ENCODE measurements at places on chromosomes 2 and 18.

GRCh38 chr2:40584432-40584831 is 132.5 kb upstream of the SLC8A1 start:
- DNase-seq = no peak

DNA sequence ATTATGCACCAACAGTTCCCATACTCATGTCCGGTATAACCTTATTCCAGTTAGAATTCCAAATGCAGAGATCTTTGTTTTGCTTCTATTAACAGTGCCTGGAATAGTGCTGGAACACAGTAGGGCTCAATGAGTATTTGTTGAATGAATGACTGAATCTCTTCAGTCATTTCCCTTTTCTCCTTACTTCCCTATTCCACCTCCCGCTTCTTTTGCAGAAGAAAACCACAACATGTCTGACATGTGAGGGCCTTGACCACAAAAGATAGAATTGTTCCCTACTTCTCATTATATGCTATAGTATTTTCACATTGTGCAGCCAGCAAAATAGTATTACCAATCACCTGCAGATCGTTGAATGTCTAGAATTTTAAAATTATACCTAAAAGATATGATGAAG is 19.5 kb upstream of the HNRNPLL start:
- no peak for DNase-seq

GRCh38 chr18:59177485-59177884 is 37.8 kb downstream of the SEC11C start:
- DNase-seq = no peak

DNA sequence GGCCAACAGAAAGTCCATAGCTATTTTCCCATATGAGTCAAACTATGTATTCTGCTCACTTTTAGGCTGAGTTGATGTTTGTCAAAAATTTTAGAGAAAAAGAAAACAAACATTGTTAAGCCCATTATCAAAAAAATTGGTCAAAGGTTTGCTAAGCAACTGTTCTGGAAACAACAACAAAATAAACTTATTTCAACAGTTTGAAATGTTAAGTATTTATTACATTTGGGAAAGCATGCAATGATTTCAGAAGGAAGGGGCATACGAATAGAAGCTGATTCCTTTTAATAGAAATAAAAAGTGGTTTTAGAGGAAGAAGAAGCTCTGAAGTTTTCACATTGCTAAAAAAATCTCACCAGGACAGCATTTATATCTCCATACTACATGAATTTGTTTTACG is 1837.5 kb upstream of the CELF4 start:
- DNase-seq = no peak

DNA sequence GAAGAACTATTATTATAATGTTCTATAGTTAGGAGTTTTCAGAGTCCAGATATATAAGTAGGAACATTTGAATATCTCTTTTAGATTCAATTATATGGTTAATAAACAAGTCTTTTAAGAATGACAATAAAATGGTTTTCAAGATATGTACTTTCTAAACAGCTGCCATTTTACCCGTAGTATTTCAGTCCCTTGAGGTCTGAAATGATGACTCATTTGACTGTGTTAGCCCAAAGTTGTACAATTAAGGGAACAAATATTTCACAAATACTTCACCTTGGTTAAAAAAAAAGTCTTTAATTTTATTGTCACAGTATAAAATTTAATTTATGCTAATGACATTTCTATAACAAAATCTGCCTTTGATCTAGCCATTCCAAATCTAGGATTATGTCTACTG is 91.6 kb upstream of the TANK start:
- no peak for DNase-seq

GRCh38 chr2:204313256-204313655 is 232.0 kb upstream of the PARD3B start:
- no peak for DNase-seq

- no peak for DNase-seq
These were observed 902.8 kb downstream of the DSC3 start for GRCh38 chr18:30139631-30140287.

GRCh38 chr2:5465859-5466258 is 226.3 kb upstream of the SOX11 start:
- no peak for DNase-seq

GRCh38 chr2:8882094-8882493 is 44.7 kb upstream of the KIDINS220 start:
- no peak for DNase-seq

- DNase-seq = no peak
These were observed 126.4 kb downstream of the MAP4K4 start for GRCh38 chr2:101823859-101824258.

GRCh38 chr2:19649785-19650380 is 251.9 kb downstream of the TTC32 start:
- DNase-seq = no peak

DNA sequence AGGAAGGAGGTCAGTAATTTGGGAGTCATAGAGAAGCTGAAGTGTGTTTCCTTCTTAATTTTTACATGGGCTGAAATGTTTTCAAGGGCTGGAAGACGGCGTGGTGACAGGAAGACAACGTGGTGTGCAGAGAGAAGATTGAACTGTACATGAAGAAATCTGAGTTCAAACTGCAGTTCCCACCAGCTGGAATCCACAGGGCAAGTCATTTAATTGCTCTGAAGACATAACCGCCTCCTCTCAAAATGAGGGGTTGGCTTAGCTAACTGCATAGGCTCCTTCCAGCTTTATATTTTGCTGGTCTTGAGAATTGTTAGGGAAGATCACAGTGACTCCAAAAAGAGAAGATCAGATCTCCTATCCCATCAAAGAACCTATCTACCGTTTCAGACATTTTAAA is 103.9 kb downstream of the SLC8A1 start:
- no peak for DNase-seq

DNA sequence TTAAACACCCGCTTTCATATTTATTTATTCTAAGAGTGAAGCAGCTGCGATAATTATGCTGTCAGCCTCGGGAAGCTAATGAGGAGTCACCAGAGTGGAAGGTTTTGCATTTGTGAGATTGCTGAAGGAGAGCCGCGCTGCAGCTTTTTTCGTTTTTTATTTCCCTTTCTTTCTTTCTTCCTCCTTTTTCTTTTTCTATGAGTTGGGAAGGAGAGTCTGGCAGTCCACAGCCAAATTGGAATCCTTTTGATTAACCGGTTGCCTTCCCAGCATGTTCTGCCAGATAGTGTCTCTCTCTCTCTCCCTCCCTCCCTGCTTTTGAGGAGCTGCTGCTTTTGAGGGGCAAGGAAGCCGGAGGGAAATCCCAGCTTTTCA is 82.1 kb downstream of the CDK15 start:
- DNase-seq = no peak

DNA sequence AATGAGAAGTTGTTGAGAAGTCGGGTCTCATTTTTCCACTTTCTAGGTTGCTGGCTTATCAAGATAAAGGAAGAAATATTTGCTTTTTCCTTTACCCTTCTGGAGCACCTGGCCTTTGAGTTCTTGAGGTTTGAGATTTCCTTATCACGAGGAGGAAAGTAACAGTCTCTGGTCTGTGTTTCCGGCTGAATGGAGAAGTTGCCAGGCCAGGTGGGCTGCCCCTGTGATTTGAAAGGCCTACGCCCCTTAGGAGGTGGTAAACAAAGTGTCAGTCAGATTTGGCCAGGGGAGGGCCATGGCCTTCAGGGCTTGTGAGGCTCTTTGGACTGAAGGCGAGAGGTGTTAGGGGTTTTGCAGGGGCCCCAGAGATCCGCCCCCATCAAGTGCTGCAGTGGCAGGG is 156.7 kb upstream of the HAAO start:
- no peak for DNase-seq

DNA sequence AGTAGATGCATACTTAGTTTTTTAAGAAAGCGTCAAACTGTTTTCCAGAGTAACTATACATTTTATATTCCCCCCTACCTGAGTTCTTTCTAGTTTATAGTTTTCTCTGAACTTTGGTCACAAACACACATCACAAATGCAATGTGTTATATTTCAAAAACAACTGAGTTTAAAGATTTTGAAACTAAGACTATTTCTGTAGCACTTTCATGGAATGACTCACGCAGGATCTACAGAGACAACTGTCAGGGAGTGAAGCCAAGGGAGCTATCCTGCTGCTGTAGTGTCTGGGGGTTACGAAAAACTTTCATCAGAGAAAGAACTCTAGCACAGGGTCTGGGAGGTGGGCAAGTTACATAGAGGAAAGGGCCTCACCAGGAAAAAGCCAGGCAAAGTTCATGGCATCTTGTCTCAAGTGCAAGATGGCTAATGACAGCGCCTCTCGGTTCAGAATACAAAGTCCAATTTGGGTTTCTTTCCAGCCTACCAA is 66.8 kb downstream of the UXS1 start:
- DNase-seq = no peak

DNA sequence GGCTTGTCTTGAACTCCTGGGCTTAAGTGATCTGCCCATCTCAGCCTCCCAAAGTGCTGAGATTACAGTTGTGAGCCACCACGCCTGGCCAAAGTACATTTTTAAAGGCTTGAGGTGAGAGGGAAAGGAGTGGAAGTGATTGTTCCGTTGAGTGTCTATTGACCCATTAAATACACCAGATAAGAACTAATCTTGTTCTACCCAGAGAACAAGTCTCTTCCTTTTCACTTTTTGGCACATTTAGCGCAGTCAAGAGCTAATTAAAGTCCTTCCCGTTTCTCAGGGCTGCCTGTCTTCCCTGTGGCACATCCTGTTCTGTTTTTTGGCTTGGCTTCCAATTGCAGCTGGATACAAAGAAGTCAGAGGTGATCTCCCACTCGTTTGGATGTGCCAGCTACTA is 172.3 kb downstream of the ALPK2 start:
- no peak for DNase-seq

- peak; percentile 25 for DNase-seq
These were observed 24.7 kb upstream of the TOGARAM2 start for GRCh38 chr2:28956415-28956826.

- no peak for DNase-seq
These were observed 243.8 kb downstream of the CELF4 start for GRCh38 chr18:37321582-37322491.

GRCh38 chr2:123693836-123694235 is 331.3 kb upstream of the CNTNAP5 start:
- no peak for DNase-seq

- no peak for DNase-seq
These were observed 21.5 kb downstream of the MTERF4 start for GRCh38 chr2:241080405-241081189.

- peak; percentile 38 for DNase-seq
These were observed 697 bp downstream of the LGALSL start for GRCh38 chr2:64454386-64455332.

GRCh38 chr2:150663143-150663542 is 175.7 kb upstream of the RND3 start:
- no peak for DNase-seq

GRCh38 chr18:23049698-23050373 is 85.4 kb upstream of the CABLES1 start:
- DNase-seq = no peak

All from stimulated activated CD4-positive, alpha-beta T cell treated with anti-CD3 and anti-CD28 coated beads, Interleukin-1b, Interleukin-23, amount 100 ng/mL, for 48 hours (primary cell).